ENCODE measurements at places on chromosomes 3 and 15. TPM values are rescaled to one million over a fixed set of nuclear protein-coding genes. Genes with fewer than 3 reads are reported as not detected.

The SCG5 gene
- total RNA-seq: 3.1 TPM

The PLSCR2 gene
- total RNA-seq: not detected

The FAM81A gene
- not detected for total RNA-seq

The SCAMP5 gene
- 5.8 TPM for total RNA-seq

The KCNAB1 gene
- not detected for total RNA-seq

The SHC4 gene
- 0.73 TPM for total RNA-seq

The HGD gene
- total RNA-seq: 0.42 TPM

The SEMA6D gene
- total RNA-seq: 11.0 TPM

The COMMD4 gene
- 126 TPM for total RNA-seq

The CACNA2D2 gene
- 0.68 TPM for total RNA-seq

The CHST2 gene
- total RNA-seq: 0.64 TPM

The VWA5B2 gene
- total RNA-seq: 0.13 TPM

The FANCD2OS gene
- total RNA-seq: not detected

The PCSK6 gene
- 2.6 TPM for total RNA-seq

The PTX3 gene
- 4.3 TPM for total RNA-seq

The ATP13A5 gene
- not detected for total RNA-seq

The LMAN1L gene
- total RNA-seq: 0.80 TPM

The GOLGA8R gene
- 0.90 TPM for total RNA-seq

The ICE2 gene
- 82.1 TPM for total RNA-seq

The SPESP1 gene
- total RNA-seq: not detected

The NIPA2 gene
- total RNA-seq: 78.8 TPM

The MYO1E gene
- total RNA-seq: 10.6 TPM

The SLC38A3 gene
- total RNA-seq: 0.31 TPM

The SERPINI2 gene
- not detected for total RNA-seq

The ADGRG7 gene
- 2.7 TPM for total RNA-seq

The MYL3 gene
- total RNA-seq: not detected

Data from A673 (cell line).